ENCODE measurements at places on chromosomes 6 and 20.

DNA sequence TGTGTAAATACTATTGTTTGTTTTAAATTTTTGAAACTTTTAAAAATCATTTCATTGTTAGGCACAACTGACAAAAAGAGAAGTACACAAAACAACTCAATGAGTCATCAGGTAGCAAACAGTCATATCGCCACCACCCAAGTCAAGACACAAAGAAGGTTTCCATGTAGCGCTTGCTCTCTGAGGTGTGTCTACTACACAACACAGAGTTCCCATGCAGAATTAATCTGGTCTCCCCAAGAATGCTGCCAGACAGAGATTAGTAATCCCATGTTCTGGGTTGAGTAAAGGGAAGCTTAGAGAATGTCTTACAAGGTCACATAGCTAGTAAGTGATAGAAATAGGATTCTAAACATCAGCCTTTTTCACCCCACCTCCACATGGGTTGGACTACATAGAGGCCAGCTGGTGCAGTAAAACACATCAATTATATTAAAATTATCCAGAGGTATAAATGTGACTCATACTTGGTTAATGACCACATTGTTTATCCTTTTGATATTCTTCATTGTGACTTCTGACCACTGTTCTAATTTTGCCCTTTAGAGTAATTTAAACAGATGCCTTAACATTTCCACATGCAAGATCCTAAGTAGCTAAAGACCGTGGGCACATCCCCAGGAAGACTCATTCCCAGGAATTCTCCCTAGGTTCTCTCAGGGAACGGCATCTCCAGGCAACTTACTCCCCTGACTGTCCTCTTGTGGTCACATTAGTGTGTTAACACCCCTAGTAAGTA lies 413.5 kb downstream of the PRKN start:
- DNase-seq, result no peak

- no peak for DNase-seq
Measured at GRCh38 chr6:25472306-25472705, 179.7 kb upstream of the SCGN start.

DNA sequence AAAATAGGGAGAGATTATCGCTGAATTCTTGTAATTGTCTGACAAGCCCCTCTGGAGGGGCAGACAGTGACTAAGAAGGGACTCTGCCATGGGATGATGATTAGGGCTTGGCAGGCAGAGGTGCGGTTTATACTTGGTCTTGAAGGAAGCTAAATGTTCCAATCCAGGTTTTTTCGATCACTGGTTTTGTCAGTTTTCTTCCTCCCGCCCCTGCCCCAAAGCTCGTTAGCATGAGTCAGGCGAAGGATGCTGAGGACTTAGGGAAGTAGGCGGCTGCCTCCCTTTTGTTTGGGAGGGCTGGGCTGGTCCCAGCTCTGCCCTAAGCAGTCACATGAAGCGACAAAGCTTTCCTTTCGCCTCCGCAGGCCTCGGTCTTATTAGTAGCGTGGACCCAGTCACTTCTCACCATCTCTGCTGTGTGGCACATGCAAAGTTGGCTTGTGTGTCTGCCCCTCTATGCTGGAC lies 314.2 kb downstream of the CDC5L start:
- DNase-seq, result no peak

DNA sequence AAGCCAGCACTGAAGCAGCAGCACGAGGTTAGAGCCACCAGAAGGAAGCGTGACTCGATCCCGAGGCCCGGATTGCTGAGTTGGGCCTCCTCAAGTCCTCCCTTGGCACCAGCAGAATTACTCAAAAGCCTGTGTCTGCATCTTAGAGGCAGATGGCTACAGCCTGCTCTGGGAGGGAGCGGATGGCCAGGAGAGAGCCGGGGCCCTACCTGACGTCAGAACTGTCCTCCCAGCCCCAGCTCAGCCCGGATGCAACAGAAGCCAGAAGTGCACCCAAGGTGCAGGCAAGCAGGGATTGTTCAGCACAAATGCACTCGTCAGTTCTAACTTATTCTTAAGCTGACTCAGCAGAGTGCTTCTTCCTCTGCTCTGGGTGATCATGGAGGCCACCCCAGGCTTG lies 155.5 kb upstream of the RPS6KA2 start:
- DNase-seq, result no peak

DNA sequence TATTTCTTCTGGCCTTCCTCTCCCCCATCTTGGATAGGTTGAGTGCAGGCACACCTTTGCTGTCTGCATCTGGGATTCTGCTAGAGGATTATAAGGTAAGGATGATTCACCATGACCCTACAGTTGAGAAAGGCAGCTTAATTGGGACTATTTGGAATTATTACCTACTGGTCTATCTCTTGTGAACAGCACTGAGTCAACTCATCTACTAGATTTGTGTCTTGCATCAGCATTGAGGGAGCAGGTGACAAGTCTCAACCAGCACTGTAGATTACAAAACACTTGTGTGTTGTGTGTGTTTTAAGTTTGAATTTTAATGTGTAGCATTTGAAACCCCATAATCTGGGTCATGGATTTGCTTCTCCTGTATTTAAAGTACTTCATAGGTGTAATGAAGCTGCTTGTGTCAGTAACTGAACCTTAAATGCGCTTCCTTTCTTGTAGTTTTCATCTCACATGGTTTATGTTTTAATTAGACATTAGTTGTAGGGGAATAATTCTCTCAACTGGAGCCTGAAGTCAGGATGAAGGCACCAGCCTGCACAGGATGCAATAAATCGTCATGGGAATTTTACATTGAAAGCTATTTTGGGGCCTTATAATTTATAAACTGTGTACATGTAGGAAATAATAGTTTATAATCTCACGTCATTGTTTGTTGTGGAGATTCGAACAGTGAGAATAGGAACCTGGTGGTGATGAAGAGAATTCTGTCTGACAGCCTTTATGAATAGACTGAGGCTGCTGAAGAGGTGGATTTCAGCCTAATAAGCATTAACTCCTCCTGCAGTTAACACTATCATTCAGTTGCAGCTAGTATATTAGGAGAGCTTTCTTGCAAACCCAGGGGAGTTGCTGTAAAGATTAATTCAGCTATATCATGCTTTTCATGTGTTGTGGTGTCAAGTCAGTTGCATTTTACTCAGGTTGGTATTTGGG lies 125.1 kb downstream of the JARID2 start:
- DNase-seq, result no peak

DNA sequence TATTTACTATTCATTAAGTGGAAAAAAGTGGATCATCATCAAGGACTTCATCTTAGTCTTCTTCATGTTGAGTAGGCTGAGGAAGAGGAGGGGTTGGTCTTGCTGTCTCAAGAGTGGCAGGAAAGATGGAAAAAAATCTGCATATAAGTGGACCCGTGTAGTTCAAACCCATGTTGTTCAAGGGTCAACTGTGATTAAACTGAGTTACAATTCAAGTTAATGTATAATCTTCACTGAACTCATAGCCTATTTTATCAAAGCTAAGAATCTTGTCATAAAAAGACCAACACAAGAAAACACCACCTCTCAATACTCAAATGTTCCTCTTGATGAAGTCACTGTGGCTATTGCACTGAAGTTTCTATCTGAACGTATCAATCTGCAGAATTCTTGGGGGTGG lies 260.2 kb downstream of the FNDC1 start:
- DNase-seq, result no peak

DNA sequence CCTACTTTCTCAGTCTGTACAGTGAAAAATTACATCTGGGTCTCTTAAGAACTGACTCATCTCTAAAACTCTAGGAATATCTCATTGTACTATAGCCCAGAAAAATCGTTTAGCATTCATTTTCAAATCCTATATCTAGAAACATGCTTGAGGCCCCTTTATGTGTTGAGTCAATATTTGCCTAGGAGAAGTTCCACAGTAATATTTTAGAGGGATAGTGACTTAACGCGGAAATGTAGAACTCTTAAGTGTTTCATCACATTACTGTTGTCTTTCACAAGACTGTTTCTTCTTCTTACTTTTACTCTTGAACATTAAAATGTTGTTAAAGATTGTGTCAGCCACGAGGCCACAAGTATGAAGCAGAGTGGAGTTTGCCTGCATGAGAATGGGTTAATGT lies 23.0 kb upstream of the MYLIP start:
- DNase-seq, result no peak

DNA sequence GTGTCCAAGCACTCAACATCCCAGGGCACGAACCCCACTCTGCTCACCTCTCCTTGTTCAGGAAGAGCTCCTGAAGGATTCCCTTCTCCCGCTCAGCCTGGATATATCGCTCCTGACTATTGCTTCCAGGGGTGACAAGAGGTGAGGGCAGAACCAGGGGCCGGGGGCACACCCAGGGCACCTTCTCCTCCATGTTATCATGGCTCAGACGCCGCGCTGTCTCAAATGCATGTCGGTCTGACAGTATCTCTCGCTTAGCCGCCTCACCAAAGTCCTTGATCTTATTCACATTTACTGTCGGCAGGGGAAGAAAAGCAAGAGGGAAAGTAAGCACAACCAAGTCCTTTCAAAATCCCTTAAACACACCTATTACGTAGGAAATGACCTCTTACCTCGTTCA lies 13.1 kb downstream of the PPP1R10 start:
- DNase-seq, result no peak

- no peak for DNase-seq
Measured at GRCh38 chr6:114523508-114523907, 180.7 kb upstream of the HS3ST5 start.

- DNase-seq, result no peak
Measured at GRCh38 chr20:2799271-2799670, 1.2 kb downstream of the CPXM1 start.

GRCh38 chr20:44839481-44839880 lies 29.1 kb upstream of the RIMS4 start:
- DNase-seq, result no peak

DNA sequence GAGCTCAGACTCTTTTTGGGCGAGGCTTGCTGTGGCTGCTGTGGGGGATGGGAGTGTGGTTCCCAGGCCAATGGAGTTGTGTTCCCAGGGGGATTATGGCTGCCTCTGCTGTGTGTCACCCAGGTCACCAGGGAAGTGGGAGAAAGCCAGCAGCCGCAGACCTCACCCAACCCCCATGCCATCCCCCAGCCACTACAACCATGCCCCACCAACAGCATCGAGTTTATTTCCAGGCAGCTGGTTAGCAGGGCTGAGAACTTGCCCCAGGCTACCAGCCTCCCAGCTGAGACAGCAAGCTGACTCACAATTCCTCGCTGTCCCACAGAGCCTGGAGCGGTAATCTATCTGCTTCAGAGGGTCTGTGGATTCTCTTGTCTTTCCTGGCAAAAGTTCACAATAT lies 331.7 kb downstream of the FRK start:
- no peak for DNase-seq

DNA sequence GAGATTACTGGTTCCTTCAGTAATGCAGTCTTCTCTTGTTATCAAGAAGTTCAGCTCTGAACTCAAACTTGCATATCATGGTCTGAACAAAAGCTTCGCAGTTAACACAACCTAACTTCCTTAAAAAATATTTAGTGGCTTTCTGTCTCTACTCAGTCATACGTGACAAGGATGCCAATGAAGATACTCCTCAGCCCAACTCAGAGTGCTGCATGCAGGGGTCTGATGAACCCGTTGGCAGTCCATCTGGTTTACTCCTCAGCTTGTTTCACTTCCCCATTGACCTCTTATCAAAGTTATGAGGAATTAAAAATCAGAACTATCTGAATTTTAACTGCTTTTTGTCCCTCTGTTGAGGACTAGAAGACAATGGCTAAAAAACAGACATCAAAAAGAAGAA lies 56.6 kb upstream of the RIN2 start:
- DNase-seq, result no peak

- DNase-seq, result no peak
Measured at GRCh38 chr6:73696966-73697655, 1.1 kb downstream of the CD109 start.

GRCh38 chr6:5213836-5214235 lies 46.9 kb downstream of the LYRM4 start:
- DNase-seq, result no peak

- no peak for DNase-seq
Measured at GRCh38 chr6:45076217-45076930, 251.8 kb upstream of the RUNX2 start.

DNA sequence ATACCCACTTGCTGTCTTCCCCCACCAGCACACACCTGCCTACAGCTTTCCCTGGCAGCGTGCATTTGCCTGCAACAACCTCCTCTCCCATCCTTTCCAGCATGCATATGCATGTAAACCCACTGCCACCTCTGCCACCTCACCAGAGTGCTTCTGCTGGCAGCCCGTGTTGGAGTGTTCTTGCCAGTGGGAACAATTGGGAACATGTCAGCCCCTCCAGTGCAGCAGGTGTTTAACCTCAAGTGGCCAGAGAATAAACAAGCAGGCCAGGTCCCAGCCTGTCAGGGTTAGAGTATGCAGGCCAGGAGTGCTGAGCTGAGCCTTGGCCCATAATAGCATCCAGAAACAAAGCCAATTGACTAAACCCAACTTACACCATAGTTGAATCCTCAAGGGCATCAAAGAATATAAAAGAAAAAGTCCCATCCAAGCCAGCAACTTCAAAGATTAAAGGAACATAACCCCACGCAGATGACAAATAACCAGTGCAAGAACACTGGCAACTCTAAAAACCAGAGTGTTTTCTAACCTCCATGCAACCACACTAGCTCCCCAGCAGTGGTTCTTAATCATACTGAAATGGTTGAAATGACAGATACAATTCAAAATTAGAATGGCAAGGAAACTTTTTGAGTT lies 1212.1 kb upstream of the CITED2 start:
- no peak for DNase-seq

GRCh38 chr20:58744836-58745235 lies 52.2 kb downstream of the NPEPL1 start:
- DNase-seq, result no peak

- no peak for DNase-seq
Measured at GRCh38 chr6:7042654-7043545, 64.9 kb upstream of the RREB1 start.

GRCh38 chr6:36851626-36852025 lies 12.4 kb upstream of the CPNE5 start:
- no peak for DNase-seq

- DNase-seq, result no peak
Measured at GRCh38 chr20:18637224-18637623, 49.4 kb downstream of the DTD1 start.

GRCh38 chr6:138987080-138987642 lies 892 bp downstream of the REPS1 start:
- no peak for DNase-seq

DNA sequence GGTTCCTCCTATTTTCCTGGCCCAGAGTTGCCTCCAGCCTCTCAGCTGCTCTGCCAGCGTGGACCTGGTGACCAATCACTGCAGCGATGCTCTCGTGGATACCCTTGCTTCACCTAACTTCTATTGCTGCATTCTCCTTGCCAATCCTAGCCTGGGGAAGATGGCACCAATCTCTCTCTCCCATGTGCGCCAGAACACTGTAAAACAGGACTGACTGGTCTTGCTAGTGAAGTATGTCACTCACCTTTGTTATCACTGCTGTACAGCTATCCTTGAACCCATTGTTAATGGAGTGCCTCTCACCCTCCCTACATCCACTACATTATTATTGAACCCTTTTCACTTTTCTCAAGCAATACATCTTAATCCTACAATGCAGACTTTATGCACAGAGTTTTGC lies 80.1 kb downstream of the LYRM4 start:
- DNase-seq, result no peak

GRCh38 chr6:130873746-130874145 lies 46.5 kb downstream of the SMLR1 start:
- DNase-seq, result no peak

GRCh38 chr6:136440203-136440602 lies 110.0 kb downstream of the MAP7 start:
- no peak for DNase-seq

- no peak for DNase-seq
Measured at GRCh38 chr6:57275384-57275783, 42.0 kb upstream of the PRIM2 start.

GRCh38 chr6:53431704-53432103 lies 83.0 kb upstream of the ELOVL5 start:
- DNase-seq, result no peak

GRCh38 chr6:161394437-161394836 lies 120.6 kb upstream of the AGPAT4 start:
- no peak for DNase-seq

Measured in cerebellar nuclear complex (tissue), 1 donor.